ENCODE measurements at places on chromosomes 2 and 18.

DNA sequence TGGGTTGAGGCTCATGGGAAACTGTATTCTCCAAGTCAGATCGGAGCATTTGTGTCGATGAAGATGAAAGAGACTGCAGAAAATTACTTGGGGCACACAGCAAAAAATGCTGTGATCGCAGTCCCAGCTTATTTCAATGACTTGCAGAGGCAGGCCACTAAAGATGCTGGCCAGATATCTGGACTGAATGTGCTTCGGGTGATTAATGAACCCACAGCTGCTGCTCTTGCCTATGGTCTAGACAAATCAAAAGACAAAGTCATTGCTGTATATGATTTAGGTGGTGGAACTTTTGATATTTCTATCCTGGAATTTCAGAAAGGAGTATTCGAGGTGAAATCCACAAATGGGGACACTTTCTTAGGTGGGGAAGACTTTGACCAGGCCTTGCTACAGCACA, 336.6 kb downstream of the PAX3 start:
- DNase-seq, result no peak

- no peak for DNase-seq
Measured at GRCh38 chr2:212712991-212713390, 174.4 kb upstream of the ERBB4 start.

DNA sequence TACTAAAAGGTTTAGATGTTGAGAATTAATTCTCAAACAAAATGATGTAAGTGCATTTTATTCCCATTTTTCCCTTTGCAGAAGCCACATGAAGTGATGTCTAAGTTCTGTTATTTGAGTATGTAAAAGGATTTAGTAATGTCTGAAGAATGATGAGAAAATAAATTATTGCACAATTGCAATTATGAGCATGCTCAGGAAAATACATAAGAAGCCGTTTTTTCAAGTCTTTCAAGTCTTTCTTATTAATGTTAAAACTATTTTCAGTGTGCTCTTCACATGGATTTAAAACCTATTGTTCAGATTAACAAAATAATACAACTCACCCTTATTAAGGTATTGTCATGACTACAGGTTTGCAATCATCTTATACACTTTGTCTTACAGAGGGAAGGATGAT, 331.4 kb upstream of the NETO1 start:
- DNase-seq, result no peak

DNA sequence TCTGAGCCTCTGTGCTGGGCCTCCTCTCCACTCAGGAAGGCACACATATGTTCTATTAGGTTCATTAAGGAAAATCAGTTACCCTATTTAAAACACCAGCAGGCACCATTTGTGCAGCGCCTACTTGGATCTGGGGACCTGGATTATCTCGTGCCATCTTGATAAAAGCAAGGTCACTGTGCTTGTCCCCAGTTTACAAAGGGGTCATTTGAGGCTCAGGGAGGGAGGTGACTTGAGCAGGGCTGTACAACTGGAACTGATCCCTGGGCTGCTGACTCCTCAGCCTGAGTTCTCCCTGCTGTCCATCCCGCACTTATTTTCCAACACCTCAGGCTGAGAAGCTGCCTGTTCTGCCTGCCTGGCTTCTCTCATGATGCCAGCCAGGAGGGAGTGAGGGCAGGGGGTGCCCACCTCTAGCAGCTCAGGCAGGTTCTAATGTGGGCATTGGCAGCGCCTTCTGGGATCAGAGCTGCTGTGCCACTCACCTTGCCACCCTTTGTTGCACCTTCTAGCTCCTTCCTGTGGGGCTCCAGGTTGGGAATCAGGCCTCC, 120.3 kb downstream of the GLI2 start:
- DNase-seq, result no peak

DNA sequence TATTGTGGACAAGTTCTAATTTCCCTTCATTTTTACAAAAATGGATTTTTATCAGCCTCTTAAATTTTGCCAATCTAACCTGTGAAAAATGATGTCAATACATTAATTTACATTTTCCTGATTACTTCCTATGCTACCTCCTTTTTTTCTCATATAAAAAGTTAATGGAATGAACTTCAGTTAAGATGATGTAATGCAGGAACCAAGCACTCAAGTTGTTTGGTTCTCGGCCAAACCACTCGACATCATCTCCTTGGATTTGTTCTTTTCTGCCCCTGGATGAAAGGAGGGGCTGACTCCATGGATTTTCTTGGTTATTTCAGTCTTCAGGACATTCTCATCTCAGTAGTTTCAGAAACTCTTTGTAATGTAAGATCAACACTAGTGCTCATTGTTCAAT, 253.1 kb upstream of the NXPH2 start:
- DNase-seq, result no peak

DNA sequence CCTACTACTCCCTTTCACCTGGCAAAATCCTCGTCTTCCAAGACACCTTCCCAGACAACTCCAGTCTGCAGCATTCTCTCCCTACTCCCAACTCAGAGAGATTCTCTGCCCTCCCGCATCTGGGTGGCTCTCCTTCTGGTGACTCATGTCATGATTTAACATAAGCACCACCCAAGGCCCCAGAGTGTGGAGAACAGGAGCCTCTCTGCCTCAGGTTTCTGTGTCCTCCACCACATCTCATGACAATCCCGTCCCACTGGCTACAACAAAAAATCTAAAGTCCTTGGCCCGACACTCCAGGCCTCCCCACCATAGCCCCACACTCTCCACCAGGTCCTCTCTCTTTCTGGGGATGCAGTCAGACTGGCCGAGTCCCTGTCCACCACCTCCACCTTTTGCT, 197.1 kb downstream of the BCL11A start:
- no peak for DNase-seq

DNA sequence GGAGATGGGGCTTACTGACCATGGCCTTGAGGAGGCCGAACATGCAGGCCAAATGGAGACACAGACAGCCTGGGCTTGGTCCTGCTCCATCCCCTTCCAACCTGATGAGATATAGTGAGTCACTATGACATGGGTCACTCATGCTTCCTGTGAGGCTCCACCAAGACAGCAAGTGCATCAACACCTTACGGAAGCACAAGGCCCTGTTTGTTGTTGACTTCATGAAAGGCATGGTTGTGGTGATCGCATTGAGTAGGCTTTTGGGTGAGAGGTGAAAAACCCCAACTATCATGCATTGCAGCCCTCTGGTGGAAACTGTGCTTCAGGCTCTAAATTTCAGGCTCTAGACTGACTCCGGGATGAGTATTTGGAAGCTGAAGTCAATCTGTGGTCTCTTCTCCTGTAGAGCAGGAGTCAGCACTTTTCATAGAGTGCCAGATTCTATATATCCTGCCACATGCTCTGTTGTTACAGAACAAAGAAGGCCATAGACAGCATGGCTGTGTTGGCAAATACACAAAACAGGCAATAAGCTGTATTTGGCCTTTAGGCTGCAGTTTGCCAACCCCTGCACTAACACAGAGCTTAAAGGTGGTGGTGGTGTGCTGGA, 10.1 kb downstream of the IL37 start:
- DNase-seq, result no peak

- DNase-seq, result no peak
Measured at GRCh38 chr18:28514699-28515098, 337.8 kb upstream of the CDH2 start.

GRCh38 chr18:23268641-23269040, 133.4 kb downstream of the CABLES1 start:
- DNase-seq, result no peak

DNA sequence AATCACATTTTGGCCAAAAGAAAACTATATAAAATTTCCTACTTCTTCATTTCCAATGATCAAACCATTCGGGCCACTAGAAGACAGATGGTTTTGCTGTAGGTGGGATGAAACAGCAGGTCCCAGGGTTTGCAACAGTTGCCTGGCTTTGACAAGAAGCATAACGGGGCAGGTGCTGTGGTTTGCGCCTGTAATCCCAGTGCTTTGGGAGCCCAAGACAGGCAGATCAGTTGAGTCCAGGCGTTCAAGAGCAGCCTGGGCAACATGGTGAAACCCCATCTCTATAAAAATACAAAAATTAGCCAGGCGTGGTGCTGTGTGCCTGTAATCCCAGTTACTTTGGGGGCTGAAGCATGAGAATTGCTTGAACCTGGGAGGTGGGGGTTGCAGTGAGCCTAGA, 81.4 kb upstream of the XPO1 start:
- no peak for DNase-seq

GRCh38 chr2:158997037-158997790, 28.8 kb downstream of the TANC1 start:
- no peak for DNase-seq

GRCh38 chr18:8800876-8801262, 95.5 kb downstream of the MTCL1 start:
- DNase-seq, result no peak

DNA sequence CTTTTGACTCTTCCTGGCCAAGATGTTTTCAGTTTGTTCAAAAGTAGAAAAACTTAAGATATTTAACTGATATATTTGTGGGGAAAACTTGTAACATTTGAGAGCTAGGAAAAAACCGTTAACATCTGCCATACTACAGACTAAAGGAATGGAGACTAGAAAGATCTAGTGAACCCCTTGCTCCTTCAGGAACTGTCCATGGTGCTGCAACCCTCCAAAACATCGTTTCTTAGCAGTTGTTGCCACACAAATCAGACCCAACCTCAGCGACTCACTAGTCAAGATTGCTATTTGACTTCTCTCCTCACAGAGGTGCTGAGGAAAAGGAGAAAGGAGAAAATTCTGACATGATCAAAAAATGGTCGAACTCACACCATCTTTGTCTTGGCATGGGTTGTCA, 393.8 kb upstream of the LYPD1 start:
- DNase-seq, result no peak

DNA sequence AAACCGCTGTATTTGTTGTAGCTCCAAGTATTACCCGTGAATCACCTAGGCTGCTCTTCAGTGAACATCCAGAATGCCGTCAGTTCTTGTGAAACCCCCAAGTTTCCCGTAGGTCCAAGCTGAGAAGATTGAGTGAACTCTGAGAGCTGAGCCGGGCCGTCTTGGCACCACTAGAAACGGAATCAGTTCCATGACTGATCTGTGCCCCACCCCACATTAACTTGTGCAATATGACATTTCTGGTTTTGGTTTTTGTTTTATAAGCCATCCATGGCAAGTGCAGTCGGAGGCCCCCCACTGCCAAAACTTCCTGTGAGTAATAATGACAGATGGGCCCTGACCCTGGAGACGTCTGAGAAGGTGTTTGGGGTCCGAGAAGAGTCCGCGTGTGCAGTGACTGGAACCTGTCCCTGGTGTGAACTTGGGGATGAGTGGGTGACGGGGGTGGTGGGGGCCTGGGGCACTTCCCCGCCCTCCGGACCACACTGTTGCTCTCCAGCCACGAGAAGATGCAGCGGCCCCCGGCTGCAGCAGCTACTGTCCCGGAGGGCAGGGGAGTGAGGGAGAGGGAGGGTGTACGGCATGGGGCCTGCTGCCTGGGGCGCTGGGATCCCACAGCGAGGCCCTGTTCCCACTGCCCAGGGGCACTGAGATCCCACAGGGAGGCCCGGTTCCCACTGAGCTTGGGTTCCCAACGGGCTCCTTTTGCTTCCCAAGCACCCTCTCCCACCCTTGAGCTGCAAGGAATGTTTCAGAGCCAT, 26.5 kb downstream of the NFATC1 start:
- no peak for DNase-seq

DNA sequence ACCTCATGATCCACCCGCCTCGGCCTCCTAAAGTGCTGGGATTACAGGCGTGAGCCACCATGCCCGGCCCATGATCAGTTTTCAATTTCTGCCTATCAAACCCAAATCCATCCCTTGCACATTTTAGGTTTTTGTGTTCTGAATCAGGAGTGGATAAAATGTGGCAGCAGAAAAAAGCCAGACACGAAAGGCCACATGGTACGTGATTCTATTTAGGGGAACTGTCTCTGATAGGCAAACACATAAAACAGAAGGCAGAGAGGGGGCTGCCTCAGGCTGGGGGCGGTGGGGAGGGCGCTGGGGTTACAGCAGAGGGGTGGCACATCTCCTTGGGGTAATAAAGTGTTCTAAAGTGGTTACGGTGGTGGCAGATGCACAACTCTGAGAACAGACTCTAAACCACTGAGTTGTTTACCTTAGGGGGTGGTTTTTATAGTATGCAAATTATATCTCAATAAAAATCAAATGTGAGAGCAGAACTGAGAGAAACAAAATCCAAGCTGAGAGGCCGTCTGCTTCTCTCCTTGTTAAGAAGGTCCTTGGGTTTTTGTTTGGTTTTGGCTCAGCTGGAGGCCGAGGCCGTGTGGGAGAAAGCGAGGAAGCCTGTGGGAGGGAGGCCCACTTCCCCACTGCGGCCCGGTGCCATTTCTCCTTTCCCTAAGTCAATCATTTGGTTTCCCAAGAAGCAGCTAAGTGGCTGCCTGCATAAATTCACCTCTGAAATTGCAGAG, 78.0 kb downstream of the SOWAHC start:
- DNase-seq, result no peak

DNA sequence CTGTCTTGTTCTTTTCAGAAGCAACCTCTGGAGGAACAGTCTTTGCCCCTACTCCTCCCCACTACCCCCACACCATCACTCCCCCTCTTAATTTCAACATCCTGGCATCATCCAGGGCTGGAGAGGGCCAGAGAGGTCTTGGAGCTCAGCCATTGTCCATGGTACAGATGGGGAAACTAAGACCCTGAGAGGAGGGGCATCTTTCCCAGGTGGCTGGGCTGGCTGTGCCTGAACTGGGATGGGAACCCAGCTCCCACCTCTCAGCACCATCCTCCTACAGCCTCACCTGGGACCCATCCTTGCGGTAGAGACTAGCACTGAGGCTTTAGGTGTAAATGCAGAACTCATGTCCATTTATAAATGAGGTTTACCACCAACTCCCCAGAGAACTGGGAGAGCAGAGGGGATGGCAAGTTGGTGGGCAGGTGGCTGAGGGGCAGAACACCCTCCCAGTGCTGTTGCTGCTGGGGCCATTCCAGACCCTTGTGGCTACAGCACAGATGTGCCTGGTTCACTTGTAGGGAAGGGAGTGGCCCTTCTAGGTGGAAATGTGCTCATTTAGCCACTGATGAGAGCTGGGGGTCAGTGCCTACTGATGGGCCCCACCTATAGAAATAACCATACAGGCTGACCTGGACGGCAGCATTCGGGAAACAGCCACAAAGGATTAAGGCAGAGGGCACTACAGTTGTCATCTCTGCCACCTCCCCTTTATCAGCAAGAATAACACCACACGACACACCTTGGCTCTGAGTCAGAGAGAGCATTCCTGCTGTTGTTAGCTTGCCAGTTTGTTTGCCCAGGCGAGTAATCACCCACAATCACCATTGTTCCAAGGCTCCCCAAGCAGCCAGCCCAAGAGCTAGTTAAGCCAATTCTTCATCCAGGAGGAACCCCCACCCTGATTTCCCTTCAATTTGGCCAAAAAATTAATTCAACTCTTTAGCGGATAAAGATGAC, 2.1 kb downstream of the MLPH start:
- DNase-seq, result no peak

- DNase-seq, result no peak
Measured at GRCh38 chr18:31399306-31400032, 22.9 kb downstream of the DSG4 start.

- DNase-seq, result no peak
Measured at GRCh38 chr2:126239320-126239955, 416.5 kb upstream of the GYPC start.

GRCh38 chr2:103363639-103364038, 601.8 kb downstream of the TMEM182 start:
- DNase-seq, result no peak

GRCh38 chr18:69969491-69969890, 21.8 kb upstream of the CD226 start:
- no peak for DNase-seq

- no peak for DNase-seq
Measured at GRCh38 chr2:200765995-200766660, 45.6 kb upstream of the BZW1 start.

- no peak for DNase-seq
Measured at GRCh38 chr2:120763931-120764330, 28.3 kb downstream of the GLI2 start.

GRCh38 chr2:195447323-195447975, 209.6 kb upstream of the SLC39A10 start:
- DNase-seq, result no peak
